ENCODE measurements at places on chromosomes 16 and 17. TPM values are rescaled to one million over a fixed set of nuclear protein-coding genes. Genes with fewer than 3 reads are reported as not detected.

LYRM9 gene
- total RNA-seq = 9.0 TPM

FOXO3B gene
- total RNA-seq = 7.9 TPM

KRTAP4-9 gene
- not detected for total RNA-seq

RPS6KB1 gene
- total RNA-seq = 22.4 TPM

CD300LB gene
- total RNA-seq = not detected

LITAF gene
- total RNA-seq = 65.6 TPM

KAT7 gene
- total RNA-seq = 30.1 TPM

EFTUD2 gene
- 87.0 TPM for total RNA-seq

GPR139 gene
- not detected for total RNA-seq

CES3 gene
- 1.2 TPM for total RNA-seq

KCNH4 gene
- 0.17 TPM for total RNA-seq

TEKT5 gene
- not detected for total RNA-seq

MYO15B gene
- 99.8 TPM for total RNA-seq

SDR42E1 gene
- total RNA-seq = not detected

CACNG1 gene
- total RNA-seq = not detected

TNRC6A gene
- total RNA-seq = 19.3 TPM

KRT40 gene
- 0.33 TPM for total RNA-seq

ADAP2 gene
- total RNA-seq = 1.5 TPM

TPSG1 gene
- total RNA-seq = 0.67 TPM

HIGD1B gene
- not detected for total RNA-seq

CBX4 gene
- 56.1 TPM for total RNA-seq
